Activated CD4-positive, alpha-beta T cell treated with anti-CD3 and anti-CD28 coated beads for 48 hours (primary cell): ENCODE measurements at places on chromosomes 16 and 17.

DNA sequence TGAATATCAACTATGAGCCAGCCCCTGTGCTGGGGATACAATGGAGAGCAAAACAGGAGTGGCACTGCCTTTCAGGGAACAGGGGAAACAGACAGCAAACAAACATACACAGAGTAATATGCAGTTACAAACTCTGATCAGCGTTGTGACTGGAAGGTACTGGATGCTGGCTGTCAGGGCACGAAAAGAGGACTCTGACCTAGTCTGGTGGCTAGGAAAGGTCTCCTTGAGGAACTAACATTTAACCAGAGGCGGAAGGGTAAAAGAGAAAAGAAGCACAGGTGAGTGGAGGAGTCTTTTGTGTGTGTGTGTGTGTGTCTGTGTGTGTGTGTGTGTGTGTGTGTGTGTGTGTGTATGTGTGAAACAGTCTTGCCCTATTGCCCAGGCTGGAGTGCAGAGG is 12.4 kb upstream of the B4GALNT2 start:
- DNase-seq, result no peak

GRCh38 chr16:88619859-88620815 is 18.2 kb upstream of the IL17C start:
- no peak for DNase-seq

DNA sequence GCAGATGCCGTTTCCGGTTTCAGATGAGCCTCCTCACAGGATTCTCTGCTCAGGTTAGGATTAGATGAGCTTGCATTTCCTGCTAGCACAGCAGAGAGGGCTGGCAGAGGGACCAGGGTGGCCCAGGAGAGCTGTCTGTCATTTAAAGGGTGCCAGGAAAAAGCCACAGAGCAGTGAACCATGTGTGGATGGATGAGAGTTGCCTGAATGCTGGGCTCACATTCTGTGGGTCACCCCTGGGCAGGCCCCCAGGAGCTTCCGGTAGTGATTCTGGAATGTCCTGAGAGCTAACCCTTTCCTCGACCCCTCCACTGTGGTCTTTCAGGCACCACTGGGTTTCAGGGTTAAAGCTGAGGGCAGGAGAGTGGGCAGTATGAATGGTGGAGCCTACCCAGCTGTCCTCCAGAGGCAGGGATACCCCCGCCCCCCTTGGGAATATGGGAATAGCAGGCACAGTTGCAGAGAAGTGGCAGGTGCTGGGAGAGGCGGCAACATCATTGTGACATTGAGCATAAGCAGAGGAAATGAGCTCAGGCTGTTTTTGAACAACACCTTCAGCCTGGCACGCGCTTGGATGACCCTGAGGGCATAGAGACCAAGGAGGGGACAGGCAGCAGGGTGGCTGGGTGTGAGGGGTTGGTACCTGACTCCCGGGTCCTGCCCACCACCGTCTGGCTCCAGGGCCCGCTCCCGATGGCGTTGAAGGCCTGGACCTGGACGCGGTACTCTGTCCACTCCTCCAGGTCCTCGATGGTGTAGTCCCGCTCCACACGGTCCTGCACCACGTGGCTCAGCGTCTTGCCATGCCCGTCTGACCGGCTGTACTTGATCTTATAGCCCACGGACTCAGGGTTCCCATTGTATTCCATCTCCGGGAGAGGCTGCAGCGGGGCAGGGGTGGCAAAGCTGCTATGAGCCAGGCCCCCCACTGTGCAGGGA is 83.0 kb upstream of the CDC42EP4 start:
- no peak for DNase-seq

GRCh38 chr17:17151962-17152361 is 54.2 kb downstream of the PLD6 start:
- peak; percentile 41 for DNase-seq

- DNase-seq, result no peak
Measured at GRCh38 chr17:79840989-79841286, 1.7 kb upstream of the CBX4 start.

GRCh38 chr17:29162909-29163341 is 17.3 kb downstream of the MYO18A start:
- no peak for DNase-seq

DNA sequence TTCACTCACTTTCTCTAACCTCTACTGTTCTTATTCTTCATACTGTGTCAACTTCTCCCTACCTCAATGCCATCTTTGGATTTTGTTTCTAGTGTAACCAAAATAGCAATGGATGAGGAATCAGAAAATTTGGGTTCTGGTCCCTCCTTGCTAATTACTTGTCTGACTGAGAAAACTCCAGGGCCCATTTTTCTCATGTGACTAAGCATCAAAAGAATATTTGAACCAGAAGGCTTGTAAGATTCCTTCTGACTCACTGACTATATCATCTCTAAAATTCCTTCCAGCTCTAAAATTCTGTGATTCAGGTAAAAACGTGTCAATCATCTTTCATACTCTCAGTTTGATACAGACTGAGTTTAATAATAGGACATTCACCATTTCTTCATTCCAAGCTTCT is 57.9 kb downstream of the BRIP1 start:
- no peak for DNase-seq

DNA sequence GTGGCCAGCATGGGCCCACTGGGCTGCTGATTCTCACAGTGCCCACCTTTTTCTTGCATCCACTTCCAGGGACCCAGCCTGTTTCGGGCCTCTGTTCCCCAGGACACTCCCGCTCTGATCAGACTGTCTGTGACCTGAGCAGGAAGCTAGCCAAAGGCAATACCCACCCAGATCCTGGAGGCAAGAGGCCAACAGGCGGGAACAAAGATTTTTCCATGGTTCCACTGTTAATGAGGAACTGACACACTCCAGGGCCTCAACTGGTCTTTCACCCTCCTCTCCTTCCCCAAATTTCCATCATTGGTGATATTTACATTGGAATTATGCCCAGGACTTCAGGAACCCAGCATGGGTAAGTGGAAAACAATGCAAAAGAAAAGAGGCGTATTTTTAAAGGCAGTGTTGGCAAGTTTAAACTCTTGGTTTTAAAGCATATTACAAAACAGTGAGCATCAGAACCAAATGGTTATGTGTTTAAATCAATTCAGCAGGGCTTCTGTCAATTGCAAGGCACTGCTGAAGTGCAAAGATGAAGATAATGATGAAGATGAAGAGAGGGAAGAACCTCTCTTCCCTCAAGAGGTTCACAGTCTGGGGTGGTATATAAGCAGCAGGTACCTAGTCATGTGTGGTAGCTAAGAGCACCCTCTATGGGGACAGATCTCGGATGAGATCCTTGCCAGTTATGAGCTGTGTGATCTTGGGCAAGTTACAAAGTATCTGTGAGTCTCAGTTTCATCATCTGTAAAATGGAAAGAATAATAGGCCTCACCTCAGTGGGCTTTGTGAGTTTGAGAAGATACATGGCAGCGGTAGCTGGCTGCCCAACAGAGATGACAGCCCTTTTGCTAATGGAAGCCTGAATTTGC is 14.4 kb upstream of the ATP2A3 start:
- DNase-seq, result no peak

DNA sequence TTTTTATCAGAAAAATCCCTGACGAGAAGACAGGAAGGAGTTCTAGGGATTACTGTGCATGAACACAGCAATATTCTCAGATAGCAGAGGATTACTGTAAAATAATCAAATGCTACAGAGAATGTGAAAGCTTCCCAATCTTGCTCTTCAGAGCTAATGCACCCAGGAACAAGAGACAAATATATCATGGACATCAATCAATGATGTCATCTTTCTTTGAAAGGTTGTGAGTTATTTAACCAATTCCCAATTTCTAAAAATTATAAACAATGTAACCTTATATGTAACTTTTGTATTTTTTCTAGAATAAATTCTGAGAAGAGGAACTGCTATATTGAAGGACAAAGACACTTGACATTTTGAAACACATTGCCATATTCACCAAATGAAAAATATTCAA is 46.5 kb downstream of the BRD7 start:
- no peak for DNase-seq
